ENCODE measurements at places on chromosomes 2 and 18.

DNA sequence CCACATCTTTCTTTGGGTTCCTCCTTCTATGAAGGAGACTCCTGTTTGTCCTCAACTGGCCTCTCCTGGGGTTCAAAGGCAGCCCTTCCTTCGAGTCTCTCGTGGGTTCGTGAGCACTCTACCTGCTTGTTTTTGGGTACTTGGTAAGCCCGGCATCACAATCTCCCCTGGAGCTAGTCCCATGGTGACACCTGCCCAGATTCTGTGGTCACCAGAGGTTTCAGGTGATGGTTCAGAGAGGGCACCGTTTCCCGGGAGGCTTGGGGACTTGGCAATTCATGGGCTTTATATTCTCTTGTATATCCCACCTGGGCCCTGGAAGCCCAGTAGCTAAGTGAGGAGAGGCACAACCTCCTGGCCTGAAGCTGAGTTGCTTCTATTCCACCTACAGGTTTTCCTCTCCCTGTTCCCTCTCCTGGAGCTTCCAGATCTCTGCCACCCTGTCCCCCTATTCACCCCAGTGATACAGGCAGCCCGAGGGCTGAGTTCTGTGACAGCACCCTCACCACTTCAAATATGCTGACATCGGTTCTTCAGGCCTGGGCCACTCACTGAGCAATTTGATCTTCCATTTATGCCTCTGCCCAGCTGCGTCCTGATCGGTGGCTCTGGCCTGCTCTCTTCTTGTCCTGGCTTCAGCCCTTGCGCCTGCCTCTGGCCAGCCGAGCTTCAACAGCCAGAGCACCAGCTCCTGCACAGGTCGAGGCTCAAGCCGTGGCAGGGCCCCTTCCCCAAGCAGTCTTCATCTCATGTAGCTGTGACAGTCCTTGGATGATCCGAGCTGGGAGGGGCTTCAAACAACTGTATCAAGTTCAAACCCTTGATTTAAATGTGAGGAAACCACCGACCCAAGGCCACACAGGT lies 91.5 kb downstream of the MSH2 start:
- no peak for DNase-seq

GRCh38 chr2:197089655-197090054 lies 163.1 kb upstream of the PGAP1 start:
- no peak for DNase-seq

DNA sequence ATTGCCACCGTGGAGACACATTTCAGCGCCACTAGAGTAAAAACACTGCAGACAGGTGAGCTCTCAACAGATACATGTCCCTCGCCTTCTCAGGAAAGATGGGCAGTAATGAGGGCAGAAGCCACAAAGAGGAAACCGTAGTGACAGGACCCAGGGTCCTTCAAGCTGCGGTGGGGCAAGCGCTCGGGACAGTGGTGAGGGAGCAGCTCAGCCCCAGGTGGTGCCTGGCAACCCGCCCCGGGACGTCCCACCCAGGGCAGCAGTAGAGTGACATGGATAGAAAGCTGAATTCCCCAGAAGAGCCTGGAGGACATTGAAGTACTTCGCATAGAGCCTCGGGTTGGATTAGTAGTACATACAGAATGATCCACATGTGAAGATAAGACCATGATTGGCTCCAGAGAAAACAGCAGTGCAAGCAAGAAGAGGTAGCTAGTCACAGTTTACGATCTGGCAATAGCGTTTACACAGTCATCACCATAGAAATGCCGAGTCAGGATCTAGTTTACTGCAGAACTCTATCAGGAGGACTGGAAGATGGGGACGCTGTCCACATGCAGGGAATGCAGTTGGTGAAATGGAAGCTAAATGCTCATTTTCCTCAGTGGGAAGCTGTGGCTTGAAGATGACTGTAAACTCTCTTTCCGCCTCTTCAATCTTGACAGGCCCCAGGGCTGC lies 37.4 kb upstream of the ALPP start:
- no peak for DNase-seq

DNA sequence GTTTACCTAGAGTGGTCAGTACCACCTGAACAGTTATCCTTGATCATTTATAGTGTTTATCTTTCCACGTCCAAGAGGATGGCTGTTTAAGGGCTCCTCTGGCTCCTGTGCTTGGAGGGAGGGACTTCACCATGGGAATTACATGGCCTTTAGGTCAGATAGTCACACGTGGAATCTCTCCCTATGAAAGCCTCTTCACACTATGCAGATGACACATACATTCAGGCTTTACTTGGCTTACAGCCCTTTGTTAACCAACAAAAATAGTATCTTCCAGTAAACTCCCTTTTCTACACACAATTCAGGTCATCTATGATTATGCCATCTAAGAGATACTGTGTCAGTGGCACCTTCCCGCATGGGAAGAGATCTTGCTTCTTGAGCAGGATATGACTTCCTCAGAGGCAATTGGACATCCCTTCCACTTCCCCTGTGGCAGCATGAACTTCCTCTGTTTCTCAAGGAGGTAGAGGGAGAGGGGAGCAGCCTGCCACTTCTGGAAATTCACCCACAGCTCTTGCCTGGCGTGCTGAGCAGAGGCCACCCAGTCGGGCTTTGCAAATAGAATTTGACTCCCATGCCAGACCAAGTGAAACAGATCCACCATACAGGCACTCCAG lies 53.5 kb downstream of the COLEC12 start:
- no peak for DNase-seq
